Esophagus muscularis mucosa (tissue), 4 donors: ENCODE measurements at places on chromosomes 4 and X.

GRCh38 chr4:157502656-157503055, 282.1 kb downstream of the GRIA2 start:
- DNase-seq: no peak

DNA sequence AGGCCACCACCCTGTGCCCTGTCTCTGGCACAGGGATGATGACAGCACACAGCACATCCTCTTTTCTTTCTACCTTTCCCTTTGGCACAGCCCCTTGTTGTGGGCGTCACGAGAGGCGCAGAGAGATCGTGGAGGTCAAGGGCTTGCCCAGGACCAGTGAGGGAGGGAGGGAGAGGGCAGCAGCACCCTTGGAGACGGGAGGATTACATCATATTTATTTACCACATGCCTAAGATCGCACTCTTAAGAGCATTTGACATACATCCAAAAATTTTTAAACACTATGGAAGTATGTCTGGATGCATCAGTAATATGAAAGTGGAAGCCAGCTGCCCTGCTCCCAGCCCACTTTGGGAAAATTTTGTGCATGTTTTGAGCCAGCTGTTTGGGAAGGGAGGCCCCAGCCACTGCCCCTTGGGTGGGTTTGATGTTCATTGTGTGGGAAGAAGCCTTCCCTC, 12.7 kb downstream of the WFS1 start:
- DNase-seq: no peak

DNA sequence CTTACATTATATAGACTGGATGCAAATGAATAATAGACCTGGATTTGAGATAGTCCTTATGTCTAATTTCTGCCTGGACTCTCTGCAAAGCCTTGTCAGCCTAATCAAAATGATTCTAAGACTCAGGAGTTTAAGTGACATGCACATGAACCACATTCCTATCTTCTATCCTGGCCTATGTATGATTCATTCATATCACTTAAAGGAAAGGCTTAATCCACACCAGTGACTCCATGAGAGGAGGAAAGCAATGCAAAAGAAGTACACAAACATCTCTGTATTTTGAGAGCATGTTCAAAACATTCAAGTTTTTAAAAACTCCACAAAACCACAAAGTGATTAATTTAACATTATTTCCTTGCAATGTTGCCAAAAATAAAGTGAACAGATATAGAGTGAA, 14.6 kb downstream of the AMOT start:
- no peak for DNase-seq

DNA sequence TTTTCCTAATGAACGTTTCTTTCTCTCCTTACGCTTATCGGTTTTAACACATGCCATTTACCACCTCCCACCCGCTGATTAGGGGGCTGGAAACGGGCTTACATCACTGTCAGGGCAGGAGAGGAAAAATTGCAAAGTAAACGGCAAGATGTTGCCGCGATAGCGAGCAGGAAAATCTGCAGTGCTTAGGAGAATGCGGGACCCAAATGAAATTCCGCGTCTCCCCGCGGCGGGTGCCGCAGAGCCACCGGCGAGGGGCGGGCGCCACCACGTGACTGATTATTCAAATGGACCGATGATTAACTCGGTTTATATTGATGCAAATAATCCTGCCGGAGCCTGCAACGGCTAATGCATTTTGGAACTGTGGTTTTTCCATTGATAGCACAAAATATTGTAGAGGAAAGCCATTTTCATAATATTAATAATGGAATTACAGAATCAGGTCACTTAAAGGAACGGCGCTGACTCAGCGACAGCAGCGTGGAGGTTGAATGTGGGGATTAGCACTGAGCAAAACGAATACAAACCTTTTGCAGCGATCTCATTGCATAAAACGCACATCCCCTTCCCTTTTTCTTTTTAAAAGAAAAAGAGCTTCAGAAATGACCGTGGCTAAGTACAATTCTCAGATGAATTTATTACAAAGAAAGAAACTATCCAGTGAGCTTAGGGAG, 224.2 kb downstream of the STIM2 start:
- no peak for DNase-seq

DNA sequence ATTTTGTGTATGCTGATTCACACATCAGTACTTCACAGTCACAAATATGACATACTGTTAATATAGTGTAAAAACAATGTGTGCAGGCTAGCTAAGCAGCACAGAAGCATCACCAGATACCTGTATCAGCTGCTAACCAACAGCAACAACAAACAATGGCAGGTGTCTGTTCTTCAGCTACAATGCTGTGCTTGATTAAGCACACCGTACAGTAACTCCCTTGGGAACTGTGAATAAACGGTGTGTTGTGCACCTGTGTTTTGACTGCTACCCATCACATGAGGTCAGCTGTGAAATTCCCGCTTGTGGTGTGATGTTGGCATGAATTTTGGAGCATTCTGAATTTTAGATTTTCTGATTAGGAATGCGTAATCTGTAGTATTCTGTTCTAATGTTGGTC, 379.7 kb upstream of the FAT1 start:
- no peak for DNase-seq

DNA sequence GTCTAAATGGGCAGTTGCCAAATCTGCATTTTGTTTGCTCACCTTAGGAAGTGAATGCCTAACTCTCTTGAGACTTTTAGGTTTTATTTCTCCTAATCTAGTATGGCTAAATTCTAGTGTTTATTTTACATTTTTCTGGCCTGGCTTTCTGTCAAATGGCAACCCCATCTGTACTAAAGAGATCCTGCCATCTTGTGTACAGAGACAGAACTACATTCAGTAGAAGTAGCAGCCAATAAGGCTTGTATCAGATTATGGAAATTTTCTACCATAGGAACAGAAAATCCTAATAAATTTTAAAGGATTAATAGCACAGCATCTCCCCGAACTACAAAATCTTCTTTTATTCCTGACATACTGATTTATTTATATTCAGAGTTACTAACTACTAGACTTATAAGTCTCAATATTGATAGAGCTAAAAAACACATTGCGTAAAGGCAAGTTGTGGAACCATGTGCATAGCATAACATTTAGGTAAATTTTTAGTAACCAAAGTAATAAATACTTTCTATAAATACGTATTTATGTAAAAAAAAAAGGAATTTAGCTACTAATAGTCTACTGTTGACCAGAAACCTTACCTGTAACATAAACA, 45.5 kb downstream of the TMEM144 start:
- DNase-seq: no peak
